Activated T-helper 9 cell treated with anti-CD3 and anti-CD28 coated beads, Interleukin-2, amount 50 U/mL, for 16 hours (primary cell): ENCODE measurements at places on chromosomes 7 and 10.

- DNase-seq = no peak
These were observed 42.8 kb downstream of the RNLS start for GRCh38 chr10:88540351-88540750.

GRCh38 chr10:119784340-119785067, 58.7 kb downstream of the INPP5F start:
- DNase-seq = no peak

DNA sequence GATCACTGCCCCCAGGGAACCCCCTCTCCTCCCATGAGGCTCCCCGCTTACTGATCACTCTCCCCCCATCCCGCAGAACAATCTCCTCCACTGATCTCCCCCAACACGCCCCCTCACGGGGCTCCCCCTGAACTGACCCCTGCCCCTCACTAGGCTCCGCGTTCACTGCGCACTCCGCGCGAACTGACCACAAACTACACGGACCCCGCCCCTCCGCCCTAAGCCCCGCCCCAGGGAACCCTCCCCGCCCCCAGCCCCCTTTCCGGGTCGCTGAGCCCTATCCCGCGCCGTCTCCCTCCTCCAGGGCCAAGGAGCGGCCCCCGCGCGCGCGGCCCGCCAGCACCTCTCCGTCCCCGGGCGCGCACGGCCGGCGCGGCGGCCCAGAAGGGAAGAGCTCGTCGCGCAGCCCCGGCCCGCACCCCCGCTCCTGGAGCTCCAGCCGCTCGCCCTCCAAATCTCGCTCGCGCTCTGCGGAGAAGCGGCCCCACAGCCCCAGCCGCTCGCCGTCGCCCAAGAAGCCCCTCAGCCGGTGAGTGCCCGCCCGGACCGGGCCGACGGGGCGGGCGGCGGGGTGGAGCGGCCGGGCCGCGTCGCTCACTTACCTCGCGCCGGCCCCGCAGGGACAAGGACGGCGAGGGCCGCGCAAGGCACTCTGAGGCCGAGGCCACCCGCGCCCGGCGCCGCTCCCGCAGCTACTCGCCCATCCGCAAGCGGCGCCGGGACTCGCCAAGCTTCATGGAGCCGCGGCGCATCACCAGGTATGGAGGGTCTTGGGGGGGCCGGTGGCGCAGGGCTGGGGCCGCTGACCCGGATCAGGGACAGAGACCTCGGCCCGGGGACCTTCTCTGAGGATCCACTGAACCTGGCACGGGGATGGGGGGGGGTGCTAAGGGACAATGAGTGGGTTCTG, 19.9 kb upstream of the HSPB1 start:
- no peak for DNase-seq

DNA sequence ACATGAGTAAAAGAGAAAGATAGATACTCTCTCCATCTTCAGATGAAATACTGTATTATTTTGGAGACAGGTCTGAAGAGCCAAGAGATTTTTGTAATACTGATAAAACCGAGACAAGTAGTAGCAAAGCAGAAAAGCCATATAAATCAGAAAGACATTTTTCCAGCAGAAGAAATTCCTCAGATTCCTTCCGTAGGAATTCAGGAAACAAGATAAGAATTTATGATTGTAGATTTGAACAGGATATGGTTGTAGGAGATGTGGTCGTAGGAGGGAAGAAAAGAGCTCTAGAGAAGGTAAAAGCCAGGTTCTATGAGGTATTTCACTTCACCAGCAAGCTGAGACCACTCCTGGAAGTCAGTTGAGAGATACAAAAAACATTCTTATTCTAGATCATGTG, 17.6 kb upstream of the AASS start:
- no peak for DNase-seq

DNA sequence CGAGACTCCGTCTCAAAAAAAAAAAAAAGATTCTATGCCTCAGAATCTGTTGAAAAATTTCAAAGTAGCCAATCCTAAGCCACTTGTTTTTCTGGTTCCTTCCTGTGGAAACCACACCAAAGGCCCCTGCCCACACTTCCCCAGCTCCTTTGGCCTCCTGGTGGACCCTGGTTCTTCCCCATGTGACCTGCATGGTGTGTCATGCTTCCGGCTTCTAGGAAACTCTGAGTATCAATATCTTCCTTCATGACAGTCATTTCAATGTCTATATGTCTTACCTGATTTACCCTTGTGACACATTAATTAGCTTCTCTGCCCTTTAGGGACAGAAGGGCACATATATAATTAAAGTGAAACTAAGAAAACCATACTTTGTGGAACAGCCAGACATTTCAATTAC, 80.4 kb upstream of the GRB10 start:
- DNase-seq = no peak

GRCh38 chr10:120048391-120048790, 155.9 kb downstream of the SEC23IP start:
- DNase-seq = no peak

GRCh38 chr7:158894825-158895224, 38.5 kb downstream of the DYNC2I1 start:
- DNase-seq = no peak

DNA sequence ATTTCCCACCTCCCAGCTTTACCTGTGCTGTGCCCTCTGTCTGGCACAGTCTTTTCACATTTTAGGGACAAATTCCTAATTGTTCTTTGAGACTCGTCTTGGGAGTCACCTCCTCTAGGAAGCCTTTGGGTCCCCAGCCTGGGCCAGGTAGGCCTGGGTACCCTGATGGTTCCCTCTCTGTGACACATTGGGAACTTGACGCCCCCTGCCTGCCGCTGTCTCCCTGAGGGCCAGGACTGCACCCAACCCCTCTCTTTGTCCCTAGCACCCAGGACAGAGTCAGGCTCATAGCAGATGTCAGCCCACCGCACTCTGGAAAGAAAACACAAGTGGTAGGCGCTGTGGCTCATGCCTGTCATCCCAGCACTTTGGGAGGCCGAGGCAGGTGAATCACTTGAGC, 71.4 kb downstream of the GTF2IRD1 start:
- no peak for DNase-seq

GRCh38 chr10:128623776-128624175, 497.6 kb upstream of the MKI67 start:
- DNase-seq = no peak
